ENCODE measurements at places on chromosomes 5 and 9.

DNA sequence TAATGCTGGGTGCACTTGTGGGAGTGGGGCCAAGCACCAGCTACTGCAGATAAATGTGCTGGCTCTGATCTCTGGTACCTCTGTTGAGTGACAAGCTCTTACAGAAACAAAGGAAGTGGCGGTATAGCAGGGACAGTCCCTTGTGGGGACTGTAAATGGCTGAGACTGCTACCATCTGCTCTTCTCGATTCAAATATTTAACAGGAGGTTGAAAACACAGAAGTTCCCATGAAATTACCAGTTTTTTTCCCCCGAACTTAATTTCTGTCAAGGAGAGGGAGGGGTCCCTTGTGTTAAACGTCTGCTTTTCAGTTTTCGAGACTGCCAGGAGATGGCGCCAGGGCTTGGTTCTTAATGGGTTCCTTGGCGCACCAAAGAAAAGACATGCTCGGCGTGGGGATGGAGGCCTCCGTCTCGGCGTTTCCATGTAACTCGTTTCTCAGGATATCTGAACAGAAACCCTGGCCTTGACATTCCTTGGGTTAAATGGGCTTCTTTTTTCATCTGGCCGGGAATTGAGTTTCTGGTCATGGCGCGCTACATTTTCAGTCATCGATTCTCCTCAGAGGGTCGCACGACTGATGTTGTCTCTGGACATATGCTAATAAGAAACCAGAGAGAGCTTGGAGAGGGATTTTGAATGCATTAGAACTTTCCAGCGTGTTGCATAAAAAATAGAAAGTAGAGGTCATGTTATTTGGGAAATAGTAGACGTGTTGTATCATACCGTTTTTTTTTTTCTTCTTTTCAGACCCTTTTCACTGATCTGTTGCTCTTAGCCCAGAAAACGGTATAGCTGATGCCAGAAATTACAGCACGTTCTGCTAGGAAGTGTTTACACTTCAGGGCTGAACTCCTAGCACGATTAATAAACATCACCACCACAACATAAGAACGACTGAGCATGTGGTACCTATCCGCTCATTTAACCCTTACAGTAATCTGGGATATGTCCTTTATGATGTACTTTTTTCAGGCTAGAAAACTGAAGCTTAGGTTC lies 64.0 kb downstream of the CARTPT start:
- DNase-seq: peak; percentile 62

GRCh38 chr5:55935371-55935770 lies 59.4 kb downstream of the IL6ST start:
- no peak for DNase-seq

GRCh38 chr9:127148014-127148413 lies 25.6 kb upstream of the ANGPTL2 start:
- DNase-seq: no peak

DNA sequence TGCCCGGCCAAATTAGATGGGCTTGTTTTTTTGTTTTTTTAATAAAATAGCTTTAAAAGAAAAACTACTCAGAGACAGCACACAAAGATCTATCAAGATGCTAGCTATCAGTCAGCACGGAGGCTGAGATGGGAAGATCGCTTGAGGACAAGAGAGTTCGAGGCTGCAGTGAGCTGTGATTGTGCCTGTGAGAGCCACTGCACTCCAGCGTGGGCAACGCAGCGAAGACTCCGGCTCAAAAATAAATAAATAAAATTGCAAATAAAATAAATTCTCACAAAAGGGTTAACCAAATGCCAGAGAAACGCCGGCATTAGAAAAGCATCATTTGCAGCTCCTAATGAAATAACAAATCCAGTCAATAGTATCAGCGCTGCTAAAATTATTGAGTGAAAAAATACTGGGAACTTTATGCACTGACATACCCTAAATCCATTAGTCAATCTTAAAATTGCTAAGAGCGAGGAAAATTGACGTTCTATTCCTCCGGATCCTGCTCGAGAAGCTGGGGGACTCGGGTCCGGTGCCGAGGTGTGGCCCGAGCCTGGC lies 681 bp downstream of the CPLANE1 start:
- DNase-seq: no peak

- no peak for DNase-seq
Observed at GRCh38 chr9:4837261-4838188, 44.8 kb downstream of the RCL1 start.

- no peak for DNase-seq
Observed at GRCh38 chr9:31699836-31700235, 684.6 kb upstream of the ACO1 start.

DNA sequence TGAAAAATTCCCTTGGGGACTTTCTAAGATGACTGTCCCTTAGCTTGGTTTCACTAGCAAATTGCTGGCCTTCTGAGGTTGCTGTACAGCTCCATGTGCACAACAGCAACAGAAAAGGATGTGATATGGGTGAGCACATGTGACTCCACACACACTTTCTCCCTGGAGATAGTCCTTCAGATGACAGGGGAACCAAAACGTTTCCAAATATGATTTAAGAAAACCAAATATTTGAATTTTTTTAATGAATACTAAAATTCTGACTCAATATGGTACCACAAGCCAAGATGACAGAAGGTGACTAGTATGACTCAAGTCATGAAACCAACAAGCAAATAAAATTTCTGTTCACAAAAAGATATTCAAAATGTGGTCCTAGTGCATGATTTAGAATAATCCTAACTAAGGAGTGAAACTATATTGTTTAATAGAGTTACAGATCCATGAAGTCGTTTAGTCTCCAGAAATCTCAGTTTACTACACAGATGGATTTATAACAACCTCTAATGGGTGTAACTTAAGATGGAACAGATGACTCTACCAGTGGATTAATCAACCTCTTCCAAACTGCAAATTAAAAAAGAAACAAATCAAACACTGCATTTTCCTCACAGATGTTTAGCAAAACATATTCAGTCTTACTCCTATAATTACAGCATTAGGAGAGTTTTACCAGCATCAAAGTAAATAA lies 144.8 kb upstream of the PIK3R1 start:
- DNase-seq: no peak

- DNase-seq: no peak
Observed at GRCh38 chr9:137300567-137301080, 1.4 kb downstream of the NRARP start.

DNA sequence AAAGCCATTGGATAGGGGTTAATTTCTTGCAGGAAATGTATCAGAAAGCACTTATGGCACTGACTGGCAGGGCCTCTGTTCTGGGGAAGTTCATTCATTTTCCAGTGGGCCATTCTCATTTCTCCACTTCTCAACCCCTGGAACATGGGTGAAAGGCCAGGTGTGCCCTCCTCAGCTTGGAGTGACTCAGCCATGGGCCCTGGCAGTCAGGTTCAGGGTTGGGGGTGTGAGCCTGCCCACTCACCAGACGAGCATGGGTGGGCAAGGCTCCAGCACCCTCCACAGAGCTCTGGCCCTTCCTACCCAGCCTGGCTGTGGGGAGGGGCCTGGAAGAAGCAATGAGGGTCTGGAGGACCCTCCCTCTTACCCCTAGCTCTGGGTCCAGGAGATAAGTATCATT lies 174.4 kb downstream of the HSPA4 start:
- no peak for DNase-seq

- DNase-seq: no peak
Observed at GRCh38 chr9:35711501-35712428, 20.2 kb downstream of the TLN1 start.

DNA sequence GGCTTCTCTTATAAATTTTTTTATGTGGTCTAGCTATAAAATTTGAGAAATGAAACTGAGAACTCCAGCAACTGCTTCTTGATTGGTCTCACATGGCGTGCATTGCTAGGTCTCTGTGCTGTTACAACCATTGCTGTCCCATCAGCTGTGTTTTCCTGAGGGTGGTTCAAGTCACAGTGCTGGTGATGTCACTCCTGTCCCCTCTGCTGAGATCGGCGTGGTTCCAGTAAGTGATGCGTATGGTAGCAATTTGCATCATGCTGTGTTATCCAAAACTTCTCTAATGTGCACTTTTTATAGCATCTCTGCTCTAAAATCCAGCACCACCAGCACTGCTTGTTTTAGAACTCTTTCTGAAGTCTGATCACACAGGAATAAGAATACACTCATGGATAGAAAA lies 112.6 kb upstream of the ZNF608 start:
- no peak for DNase-seq

GRCh38 chr5:36680066-36680465 lies 73.7 kb downstream of the SLC1A3 start:
- no peak for DNase-seq

DNA sequence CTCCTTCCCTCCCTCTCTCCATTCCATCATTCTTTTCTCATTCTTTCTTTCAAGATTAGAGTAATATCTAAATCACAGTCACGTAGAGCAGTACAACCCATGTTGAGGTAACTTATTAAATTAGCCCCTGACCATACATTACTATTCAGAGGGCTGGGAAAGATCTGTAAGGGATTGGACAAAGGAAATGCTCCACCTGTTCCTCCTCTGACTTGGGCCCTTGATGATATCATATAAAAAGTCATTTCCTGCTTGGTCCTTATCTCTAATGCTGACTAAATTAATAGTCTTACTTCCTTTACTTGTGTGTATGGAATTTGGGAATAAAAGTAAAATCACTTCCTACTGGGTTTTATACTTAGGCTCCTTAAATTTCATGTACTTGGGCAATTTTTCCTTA lies 40.8 kb downstream of the SNX18 start:
- DNase-seq: no peak

DNA sequence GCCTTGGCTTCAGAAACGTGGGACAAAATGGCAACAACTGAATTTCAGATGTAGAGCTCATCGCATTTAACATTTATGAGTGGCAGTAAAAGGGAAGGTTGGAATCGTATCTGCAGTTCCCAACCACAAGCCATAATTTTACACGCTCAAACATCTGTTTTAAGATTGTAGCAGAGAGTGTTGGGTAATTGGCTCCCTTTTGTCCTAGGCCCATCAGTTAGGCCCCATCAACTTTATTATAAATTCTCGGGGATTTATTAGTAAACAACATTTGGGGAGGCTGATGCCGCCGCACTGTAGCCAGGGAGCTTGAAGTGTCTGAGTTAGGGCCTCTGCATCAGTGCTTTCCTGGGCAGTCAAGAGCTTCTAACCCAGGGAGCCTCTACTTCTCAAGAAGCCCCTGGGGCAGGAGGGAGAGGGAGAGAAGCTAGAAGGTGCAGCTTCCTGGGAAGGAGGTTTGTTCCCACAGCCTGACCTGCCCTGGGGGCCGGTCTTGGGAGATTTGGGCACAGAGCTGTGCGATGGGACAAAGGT lies 66.2 kb downstream of the HSPA4 start:
- DNase-seq: no peak

All from stimulated activated CD4-positive, alpha-beta T cell treated with anti-CD3 and anti-CD28 coated beads, Interleukin-2, amount 100 ng/mL, for 48 hours (primary cell).